ENCODE measurements at places on chromosomes 1 and 21.

DNA sequence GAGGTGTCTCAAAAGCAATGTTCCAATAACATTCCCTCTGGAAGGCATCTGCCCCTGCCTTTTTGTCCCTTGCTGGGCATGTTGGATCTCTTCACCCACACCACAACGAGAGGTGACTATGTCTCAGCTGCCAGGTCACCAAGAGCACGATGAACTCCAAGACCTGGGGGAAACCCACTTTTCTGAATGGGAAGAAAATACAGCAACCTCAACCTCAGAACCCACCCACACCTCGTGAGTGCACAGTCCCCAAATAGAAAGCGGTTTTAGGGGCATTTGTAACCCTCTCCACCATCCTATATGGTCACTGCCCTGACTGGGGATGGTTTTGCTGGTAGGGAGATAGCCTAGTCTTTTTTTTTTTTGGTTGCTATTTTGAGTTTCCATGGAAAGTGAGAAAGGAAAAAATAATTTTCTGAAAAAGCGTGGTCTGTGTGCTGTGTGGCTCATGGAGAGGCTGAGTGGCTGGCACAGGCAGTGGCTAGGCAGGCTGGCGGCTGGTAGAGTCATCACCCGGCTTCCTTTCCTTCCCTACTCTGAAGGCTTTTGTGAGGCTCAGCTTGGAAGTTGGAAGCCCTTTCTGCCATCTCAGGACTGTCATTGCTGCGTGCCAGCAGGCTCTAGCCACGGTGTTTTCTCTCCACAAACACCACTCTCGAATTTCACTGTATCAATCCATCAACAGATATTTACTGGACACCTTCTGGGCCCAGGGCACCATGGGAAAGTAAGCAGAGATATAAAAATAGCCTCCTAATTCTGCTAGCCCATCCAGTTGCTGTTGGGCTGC lies 15.8 kb downstream of the TSPAN2 start:
- DNase-seq, result no peak

DNA sequence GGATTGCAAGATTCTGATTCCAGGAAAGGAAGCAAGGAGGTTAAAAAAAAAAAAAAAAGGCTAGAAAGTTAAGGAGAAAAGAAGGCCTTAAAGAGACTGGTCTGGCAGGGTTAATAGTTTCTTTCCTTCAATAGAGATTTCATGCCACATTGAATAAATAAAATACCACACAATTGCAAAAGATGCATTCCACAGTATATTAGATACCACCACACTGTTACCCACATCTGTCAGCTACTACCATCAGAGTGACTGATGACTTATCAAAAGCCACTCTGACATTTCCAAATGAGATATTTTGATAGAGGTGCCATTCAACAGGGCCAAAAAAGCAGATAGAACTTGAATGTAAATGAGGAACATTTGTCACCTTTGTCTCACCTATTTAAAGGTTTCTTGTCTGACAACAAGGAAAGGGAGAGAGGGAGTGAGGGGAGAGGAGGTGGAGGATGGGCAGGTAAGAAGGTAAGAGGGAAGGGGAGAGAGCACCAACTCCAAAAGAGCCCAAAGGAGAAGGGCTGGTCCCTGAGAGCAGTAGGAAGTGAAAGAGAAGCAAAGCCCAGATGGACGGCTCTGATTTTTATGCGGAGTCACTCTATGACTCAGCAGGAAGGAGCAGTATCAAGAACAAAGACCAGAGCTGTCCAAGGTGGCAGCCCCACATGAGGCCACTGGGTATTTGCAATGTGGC lies 38.3 kb downstream of the LRRN2 start:
- DNase-seq, result no peak

GRCh38 chr1:175808573-175808972 lies 65.2 kb upstream of the TNR start:
- DNase-seq, result no peak

DNA sequence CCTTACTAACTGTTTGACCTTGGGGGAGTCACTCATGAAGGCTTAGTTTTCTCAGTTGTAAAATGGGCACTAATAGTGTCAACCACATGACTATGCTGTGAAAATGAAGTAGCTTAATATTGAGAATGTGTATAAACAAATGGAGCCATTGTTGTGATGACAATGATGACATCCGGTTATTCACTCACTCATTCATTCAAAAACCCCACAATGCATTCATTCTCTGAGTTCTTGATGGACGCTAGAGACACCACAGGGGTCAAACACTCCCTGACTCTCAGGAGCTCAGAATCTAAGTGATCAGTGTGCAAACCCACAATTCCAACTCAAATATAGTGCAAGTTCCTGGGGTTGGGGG lies 138.9 kb downstream of the FOXD2 start:
- no peak for DNase-seq

- no peak for DNase-seq
These were observed 9.8 kb upstream of the TSPAN2 start for GRCh38 chr1:115098979-115099692.

DNA sequence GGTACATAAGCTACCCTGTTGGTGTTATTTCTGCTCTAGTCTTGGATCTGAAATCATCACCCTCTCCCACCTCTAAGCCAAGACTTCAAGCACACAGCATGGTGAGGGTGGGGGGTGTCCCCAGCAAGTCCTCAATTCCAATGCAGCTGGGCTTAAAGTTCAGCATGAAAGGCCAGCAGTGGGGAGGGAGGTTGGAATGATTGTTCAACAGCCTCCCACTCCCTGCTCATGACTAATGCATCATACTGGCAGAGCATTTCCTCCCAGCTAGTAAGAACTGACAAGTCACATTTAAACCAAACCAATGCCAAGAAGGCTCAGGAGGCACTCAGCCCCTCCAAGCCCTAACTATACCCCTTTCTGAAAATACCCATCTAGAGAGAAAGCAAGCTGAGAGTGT lies 50.1 kb downstream of the TIAM1 start:
- DNase-seq, result peak; percentile 8

GRCh38 chr1:7171574-7171973 lies 386.3 kb downstream of the CAMTA1 start:
- no peak for DNase-seq

- DNase-seq, result no peak
These were observed 987.9 kb downstream of the ADGRL2 start for GRCh38 chr1:82788660-82789059.

DNA sequence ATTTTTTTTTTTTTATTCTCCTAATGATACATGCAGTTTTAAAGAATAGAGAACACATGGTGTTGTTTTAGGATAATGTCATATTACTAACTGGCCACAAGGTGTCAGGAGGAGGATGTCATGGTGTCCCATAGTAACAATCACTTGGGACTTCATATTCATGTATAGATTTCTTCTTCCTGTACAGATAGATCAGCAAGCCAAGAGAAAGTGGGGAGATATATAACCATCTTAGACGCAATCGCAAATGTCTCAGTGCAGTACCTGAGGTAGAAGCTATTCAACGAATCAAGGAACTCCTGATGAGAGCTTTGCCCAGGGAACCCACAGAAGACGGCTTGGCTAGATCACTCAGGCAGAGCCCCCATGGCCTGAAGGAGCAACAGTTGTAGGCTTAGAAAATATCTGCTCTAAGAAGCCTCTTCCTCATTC lies 12.3 kb downstream of the OR2T11 start:
- no peak for DNase-seq

DNA sequence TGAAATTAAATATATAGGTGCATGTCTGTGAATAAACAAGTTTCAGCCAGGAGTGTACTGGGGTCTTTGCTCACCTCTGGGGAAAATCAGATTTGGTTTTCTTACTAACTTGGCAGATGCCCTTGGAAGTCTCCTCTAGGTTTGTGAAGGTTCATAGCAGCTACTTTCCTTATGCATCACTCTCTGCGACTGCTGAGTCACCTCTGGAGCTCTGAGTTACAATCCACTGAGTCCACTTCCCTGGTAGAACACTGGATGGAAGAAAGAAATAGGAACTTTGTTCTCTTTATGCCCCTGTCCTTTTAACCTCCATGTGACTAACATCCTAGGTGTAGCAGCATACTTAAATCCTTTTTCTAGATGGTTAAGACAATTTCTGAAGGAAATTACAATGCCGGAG lies 4.4 kb upstream of the FASLG start:
- DNase-seq, result no peak

DNA sequence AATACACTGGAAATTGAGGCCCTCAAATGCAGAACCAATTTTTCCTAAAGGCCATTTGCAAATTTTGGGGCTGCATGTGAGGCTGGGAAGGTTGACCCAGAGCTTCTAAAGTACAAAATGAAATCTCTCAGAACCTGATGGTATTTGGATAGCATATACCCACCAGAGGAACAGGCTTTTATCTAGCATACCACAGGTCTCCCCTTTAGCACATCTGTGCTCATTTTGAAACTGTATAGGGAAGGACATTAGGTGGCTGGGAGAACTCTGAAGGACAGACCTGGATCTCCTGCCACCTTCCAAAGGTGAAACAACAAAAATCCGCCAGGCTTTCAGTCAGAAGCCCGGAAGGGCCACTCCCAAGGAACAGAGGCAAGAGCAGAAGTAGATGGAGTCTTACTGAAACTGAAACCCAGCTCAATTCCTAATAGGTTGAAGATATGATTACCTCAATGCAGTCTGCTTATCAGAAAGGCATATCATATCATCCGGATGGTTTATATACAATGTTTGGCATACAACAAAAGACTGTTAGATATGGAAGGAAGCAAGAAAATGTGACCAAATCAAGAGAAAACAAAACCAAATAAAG lies 11.6 kb downstream of the CD55 start:
- no peak for DNase-seq

GRCh38 chr21:37072274-37072987 lies 440 bp downstream of the PIGP start:
- DNase-seq, result no peak

GRCh38 chr1:215160351-215160750 lies 77.8 kb downstream of the KCNK2 start:
- DNase-seq, result no peak

DNA sequence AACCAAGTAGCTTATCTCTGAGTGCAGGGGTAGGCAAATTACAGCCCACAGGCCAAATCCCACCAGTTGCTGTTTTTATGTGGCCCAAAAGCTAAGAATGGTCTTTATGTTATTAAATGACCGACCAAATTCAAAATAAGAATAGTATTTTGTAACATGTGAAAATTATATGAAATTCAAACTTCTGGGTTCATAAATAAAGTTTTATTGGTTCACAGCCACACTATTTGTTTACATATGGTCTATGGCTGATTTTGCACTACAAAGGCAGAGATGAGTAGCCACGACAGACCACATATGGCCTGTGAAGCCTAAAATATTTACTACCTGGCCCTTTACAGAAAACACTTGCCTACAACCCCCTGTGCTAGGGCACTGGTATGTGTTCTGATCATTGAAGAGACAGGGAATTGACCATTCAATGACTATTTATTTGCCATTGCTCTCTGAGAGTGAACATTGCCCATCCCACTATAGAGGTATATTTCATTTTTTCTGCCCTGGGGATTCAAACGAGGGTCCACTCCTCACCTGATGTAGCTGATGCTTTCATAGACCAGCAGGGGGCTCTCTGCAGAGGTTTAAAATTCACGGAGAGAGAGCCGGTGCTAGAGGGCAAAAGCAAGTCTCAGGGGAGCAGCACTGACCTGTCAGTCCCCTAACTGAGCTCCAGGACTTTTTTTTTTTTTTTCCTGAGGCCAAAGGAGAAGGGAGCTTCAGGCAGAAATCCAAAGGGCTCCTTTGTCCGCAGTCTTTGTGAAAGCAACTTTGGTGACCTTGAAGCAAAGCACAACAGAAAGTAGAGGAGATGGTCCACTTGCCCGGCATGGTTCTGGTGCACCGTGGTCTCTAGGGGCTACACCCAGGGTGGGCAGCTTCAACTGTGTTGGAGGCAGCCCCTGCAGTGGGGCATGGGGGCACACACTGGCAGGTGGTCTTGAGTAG lies 7.3 kb upstream of the GNL2 start:
- DNase-seq, result peak; percentile 48

- peak; percentile 46 for DNase-seq
These were observed at the start of gene HPDL for GRCh38 chr1:45326627-45327623. Gene HPDL (plus strand): TSS chr1:45326895. CDS start chr1:45327149, 254 bp downstream.

GRCh38 chr1:40535732-40536131 lies 4.3 kb downstream of the ZNF684 start:
- no peak for DNase-seq

DNA sequence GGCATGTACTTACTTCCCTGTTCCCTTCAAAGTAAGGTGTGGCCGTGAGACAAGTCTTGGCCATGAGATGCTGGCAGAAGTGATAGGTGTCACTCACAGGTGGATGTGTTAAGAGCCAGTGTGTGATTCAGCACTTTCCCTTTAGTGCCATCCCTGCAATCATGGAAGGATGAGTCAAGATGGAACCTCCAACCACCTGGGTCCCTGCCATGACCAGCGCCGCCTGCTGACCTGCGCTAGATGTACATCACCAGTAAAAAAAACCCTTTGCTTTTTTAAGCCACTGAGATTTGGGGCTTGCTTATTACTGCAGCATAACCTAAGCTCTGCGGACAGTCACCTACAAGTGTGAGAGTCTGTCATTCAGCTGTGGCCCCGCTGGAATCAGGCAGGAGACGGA lies 71.7 kb downstream of the TOMM20 start:
- peak; percentile 16 for DNase-seq

GRCh38 chr1:77227381-77227780 lies 8.2 kb upstream of the PIGK start:
- no peak for DNase-seq

DNA sequence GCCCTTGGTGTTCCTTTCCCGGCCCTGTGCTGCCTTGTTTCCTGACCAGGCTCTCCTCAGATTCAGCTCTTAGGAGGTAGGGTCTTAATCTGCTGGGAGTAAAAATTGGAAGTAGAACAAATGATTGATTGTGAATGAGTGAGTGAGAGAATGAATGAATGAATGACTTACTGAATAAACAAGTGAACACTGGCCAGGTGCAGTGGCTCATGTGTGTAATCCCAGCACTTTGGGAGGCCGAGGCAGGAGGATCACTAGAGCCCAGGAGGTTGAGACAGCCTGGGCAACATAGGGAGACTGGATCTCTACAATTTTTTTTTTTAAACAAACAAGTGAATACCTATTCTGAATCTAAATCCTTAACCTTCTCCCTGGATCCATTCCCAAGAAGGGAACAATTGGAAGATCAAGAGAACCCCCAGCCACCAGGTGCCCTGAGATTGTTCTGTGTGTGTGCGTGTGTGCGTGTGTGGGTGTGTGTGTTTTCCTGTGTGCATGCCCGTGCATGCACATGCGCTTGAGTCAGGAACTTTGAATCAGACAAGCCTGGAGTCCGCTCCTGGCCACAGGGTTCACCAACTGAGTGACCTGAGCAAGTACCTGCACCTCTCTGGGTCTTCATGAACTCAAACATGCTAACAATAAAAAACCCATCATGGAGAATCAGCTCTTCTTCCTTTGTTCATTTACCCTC lies 24.3 kb upstream of the CITED4 start:
- DNase-seq, result no peak

DNA sequence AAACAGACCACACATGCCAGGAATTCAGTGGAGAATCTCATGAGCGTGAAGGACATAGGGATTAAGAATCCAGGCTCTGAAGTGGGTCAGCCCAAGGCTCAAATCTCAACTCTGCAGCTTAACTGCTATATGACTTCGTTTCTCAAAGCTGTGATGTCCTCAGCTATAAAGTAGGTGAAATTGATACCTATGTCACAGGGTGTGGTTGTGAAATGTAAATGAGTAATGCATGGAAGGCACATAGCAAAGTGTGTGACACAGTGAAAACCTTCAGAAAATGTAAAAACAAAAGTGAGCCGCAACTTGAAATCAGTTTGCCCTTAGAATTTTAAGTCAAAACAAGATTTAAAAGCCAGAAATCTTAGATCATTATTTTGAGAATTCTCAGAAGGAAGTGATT lies 145.7 kb upstream of the PRMT6 start:
- DNase-seq, result no peak

GRCh38 chr1:23772049-23772853 lies 6.0 kb upstream of the PITHD1 start:
- peak; percentile 80 for DNase-seq

Data from T-helper 2 cell (primary cell).